NK-92 treated with Interleukin-12 subunit alpha and Interleukin-12 subunit beta, amount 100 ng/mL, for 24 hours (cell line): ENCODE measurements at places on chromosomes 11 and 22.

DNA sequence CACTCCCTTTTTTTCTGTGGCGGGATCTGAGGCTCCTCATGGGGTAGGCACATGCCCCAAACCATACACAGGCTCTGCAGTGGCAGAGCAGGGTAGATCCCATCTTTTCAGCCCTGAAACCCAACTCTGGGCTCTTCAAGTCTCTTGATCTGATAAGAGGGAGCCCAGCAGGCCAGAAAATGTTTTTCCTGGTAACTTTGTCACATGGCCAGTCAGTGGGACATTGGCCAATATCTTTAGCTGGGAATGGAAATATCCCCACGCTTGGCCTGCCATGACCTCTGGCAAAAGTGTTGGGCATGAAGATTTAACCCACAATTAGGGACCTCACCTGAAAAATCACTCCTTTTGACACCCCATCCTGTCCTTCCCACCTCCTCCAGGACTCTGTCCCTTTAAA is 8.1 kb downstream of the INPP5J start:
- DNase-seq: no peak

- DNase-seq: no peak
These were observed 264.7 kb downstream of the BUD13 start for GRCh38 chr11:116507849-116508695.

GRCh38 chr11:83282084-83282716 is 4.0 kb downstream of the CCDC90B start:
- no peak for DNase-seq

GRCh38 chr11:40161854-40162410 is 1297.5 kb downstream of the LRRC4C start:
- no peak for DNase-seq

- no peak for DNase-seq
These were observed 4.3 kb upstream of the WT1 start for GRCh38 chr11:32439501-32440210.

DNA sequence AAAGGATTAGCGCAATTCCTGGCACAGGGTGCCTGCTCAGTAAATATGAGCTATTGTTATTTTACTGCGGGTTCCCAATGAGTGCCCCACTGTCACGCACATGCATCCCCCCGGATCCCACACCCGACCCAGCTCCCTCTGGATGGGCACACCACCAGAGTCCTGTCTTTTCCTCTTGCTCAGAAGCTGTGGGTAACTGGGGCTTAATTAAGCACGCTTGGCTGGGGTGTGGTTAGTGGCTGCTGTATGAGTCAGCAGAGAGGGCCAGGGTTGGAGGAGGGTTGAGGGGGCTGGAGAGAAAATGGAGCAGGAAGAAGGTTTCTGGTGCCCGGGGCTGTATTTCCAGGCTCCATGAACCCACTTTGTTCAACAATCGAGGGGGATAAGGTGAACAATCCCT is 30.3 kb upstream of the NECTIN1 start:
- peak; percentile 61 for DNase-seq
